ENCODE measurements at places on chromosomes 6 and 20.
A peak's percentile ranks its signal among the peaks of the same experiment; 100 is the strongest.

GRCh38 chr6:71579902-71580301 lies 291.3 kb downstream of the OGFRL1 start:
- DNase-seq = no peak

DNA sequence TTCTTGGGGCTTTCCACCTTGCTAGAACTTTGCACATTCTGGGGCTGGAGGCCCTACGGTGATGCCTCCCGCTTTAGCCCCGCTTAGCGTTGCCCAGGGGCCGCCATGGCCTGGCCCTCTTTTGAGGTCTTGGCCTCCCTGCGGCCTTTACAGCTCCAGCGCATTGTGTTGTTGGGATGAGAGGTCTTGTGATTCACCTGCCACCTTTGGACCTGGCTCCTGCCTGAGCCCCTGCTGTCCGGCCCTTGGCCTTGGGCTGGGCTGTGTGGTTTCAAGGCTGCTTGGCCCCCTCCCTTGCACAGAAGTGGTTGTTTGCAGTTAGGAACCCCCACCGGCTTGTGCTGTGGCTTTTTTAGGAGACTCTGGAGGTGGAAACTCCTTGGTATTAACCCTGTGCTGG lies 61.0 kb upstream of the CDH4 start:
- DNase-seq = no peak

DNA sequence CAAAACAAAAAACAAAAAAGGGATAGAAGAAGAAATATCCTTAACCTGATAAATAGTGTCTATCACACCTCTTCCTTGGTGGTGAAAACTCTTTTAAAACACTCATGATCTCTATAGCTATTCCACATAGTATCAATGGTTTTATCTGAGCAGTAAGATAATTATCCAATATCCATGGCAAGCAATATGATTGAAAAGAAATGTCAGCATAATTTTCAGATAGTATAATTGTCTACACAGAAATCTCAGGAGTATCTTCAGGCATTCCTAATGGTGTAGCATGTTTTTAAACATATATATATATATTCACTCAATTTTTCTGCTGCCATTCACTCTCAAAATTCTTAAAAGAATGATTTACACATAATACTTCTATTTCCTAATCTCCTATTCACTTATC lies 938.0 kb upstream of the SLC35B3 start:
- DNase-seq = no peak

DNA sequence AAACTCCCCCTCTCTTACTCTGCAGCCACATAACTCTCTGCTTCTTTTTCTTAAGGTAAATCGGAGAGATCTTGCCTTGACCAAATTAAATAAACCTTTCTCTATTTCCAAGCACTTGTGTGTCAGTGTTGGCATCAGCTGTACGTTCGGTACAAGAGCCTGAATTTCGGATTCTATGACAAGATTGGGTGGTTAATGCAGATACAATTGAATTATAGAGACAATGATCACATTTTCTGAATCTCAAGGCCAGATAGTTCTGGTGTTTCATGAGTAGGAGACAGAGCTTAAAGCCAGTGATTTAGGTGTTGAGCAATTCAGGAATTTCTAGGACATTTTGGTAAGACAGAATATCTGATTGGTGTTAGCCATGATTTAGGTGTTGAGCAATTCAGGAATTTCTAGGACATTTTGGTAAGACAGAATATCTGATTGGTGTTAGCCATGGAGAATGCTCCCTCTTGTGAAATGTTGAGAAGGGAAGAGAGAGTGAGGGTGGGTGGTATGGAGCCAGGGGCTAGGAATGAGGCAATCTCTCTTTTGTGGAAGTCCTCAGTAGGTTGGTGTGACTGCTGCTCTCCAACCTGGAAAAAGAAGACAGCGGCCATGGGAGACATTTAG lies 5.1 kb downstream of the SPINT3 start:
- no peak for DNase-seq

GRCh38 chr6:116564311-116564710 lies 7.0 kb upstream of the RWDD1 start:
- no peak for DNase-seq

DNA sequence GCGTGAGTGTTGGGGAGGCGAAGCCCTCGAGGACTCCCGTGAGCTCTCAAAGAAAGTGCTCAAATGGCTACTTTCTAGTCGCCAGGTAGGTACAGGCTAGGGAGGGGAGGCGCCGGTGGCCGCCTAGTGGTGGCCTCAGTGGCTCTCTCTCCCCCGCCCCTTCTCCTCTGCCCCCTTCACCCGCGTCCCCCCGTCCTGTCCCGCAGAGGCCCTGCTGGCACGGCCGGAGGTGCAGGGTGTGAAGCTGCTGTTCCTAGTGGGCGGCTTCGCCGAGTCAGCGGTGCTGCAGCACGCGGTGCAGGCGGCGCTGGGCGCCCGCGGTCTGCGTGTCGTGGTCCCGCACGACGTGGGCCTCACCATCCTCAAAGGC lies 16.3 kb downstream of the ADISSP start:
- DNase-seq = no peak

- no peak for DNase-seq
Observed at GRCh38 chr20:10604865-10605440, 68.8 kb downstream of the JAG1 start.

DNA sequence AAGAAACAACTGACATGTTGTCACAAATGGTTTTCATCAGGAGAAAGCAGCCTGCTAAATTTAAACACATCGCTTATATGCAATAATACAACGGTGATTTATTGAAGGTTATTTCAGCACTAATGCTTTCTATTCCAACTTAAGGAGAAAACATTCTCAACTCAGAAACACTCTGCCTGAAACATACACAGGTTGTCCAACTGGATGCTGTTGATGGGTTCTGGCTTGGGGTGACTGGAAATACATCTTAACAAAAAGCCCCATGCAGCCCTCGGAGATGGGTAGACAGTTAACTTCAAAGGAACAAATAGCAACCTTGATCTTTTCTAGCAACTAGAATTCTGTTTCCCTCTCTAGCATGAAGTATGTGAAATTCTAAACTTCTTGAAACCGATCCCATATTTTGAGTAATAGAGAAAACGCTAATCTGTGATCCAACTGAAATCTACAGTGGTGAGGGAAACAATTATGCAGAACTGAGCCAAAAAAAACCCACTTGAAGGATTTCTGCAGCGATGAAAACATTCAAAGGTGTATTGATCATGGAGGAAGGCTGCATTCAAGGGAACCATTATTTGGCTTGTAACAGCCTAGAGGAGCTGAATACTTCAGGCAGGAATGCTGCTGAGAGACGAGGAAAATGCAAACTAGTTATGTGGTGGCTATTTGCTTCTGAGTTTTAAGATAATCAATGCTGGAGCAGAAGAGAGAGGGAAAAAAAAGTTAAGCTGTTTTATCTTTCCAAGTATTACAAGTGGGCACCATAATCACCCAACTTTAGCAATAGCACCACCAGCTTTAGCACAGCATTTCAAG lies 6.9 kb downstream of the ZMYND8 start:
- DNase-seq = no peak

GRCh38 chr6:148329596-148330381 lies 12.8 kb upstream of the SASH1 start:
- DNase-seq = no peak

- no peak for DNase-seq
Observed at GRCh38 chr6:159693894-159694545, 979 bp upstream of the SOD2 start.

DNA sequence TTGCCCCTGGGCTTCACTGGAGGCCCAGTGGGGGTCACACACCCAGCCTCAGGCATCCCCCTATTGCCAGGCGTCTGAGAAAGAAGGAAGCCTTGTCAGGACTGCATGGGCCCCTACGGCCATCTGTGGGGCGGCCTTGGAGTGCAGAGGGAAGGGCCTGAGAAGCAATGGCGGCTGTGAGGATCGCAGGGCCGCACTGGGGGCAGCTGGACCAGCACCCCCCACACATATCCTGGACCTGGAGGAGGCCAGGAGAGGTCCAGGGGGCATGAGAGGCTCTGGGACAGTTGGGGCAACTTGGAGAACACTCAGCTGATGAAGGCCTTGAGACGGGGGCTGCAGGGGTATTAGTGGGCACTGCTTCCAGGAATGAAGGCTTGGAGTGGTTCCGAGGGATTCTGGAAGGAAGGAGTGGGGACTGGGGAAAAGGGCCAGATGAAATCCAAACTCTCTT lies 16.5 kb downstream of the MDFI start:
- no peak for DNase-seq

DNA sequence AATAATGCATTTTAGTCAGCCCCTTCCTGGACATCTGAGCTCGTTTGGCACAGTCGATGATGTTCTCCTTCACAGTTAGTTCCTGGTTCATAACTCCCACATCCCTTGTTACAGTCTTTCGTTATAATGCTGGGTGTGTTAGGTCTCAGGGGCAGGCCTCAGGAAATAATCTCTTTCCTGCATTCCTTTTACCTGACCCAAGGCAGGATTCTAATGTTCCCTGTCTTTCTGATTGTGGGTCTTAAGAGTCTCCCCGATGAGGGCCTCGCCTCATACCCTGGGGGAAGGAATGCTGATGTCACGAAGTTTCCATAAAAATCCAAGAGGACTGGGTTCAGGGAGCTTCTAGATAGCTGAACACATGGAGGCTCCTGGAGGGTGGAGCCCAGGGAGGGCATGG lies 104.0 kb upstream of the CARMIL1 start:
- no peak for DNase-seq

DNA sequence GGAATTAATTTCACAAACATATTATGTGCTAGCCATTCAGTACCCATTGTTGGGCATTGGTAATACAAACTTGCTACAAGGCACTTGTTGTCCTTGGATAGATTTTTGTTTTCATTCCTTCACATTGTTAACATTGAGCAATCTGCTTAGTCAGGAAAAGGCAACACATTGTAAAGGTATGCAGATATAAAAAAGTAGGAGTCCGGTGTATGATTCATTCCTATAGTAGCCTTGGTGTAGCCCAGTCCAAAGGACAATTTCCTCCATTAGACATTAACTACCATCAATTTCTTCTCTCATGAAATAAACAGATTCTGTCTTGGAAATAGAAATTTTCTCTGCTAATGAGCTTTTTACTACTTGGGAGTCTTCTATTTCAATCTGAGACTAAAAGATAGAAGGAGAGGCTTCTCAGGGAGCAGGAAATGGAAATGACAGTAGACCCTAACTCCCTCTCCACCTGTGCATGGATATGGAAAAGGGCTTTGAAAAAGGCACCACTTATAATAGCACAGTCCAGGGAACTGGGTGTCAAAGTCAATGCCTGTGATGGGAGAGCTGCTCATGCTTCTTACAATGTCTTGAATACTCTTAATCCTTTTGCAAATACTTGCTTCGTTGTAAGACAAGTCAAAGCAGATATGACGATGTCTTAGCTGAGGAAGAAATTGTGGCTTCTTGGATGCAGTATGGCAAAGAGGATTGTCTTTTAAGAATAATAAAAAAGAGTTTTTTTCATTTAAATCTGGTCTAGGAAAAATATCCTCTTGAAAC lies 369.4 kb upstream of the CITED2 start:
- DNase-seq = no peak

DNA sequence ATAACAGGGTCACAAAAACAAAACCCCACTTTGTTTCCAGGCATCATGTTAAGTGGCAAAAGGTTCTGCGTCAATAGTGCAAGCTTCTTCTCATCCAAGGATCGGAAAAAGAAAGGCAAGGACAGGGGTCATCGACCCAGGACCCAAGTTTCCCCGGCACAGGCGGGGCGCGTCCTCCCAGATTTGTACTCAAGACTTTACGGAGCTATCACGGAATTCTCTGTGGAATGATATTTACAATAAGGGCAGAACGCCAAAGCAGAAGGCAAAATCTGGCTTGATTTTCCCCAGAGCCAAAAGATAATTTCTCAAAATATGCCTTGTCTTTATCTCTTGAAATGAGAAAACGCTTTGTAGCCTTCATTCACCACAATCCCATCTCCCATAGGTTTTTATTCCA lies 25.5 kb downstream of the PDE10A start:
- DNase-seq = no peak

GRCh38 chr6:122653094-122653493 lies 42.9 kb downstream of the PKIB start:
- no peak for DNase-seq

DNA sequence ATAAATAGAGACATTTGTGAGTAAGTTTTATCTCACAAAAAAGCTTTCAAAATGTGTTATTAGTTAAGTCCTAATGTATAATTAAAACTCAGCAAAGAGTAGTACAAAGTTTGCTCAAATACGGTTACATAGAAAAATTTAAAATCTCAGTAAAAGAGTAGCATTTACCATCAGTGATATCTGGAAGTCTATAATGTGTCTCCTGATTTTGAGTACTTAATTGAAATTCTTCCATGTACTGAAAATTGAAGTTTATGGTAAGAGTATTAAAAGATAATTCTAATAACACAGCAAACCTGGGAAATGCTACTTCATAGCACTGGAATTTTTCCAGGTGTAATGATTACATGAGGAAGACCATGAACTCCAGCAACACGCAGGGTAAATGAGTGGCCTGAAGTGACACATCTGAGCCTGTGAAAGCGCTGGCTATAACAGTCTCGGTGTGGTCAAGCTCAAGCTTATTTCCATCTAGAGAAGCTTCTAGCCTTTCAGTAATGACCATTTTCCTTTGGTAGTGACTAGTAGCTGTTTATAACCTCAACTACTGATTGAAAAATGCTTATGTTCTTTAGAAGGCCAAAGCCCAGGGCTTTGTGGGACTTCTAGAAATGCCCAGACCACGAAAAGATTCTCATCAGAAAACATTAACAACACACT lies 203.2 kb downstream of the ISM1 start:
- no peak for DNase-seq

DNA sequence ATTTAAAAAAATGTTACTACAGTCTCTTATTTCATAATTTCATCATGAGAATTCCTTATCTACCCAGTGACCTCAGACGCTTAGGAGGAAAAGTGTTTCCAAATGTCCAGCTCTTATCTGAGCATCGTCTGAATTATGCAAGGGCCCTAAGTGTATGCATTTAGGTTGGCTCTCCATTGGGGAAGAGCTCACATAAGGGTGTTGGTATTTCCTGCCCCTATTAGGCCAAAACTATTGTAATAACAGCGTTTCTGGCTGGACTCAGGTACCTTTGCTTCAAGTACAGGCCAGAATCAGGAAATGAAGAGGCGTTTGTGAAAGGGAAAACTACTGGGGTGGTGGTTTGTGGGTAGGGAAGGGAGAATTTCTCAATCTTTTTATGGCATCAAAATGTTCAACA lies 40.4 kb upstream of the SGK1 start:
- no peak for DNase-seq

- peak; percentile 56 for DNase-seq
Observed at GRCh38 chr20:431012-431904, 23.2 kb downstream of the RBCK1 start.

DNA sequence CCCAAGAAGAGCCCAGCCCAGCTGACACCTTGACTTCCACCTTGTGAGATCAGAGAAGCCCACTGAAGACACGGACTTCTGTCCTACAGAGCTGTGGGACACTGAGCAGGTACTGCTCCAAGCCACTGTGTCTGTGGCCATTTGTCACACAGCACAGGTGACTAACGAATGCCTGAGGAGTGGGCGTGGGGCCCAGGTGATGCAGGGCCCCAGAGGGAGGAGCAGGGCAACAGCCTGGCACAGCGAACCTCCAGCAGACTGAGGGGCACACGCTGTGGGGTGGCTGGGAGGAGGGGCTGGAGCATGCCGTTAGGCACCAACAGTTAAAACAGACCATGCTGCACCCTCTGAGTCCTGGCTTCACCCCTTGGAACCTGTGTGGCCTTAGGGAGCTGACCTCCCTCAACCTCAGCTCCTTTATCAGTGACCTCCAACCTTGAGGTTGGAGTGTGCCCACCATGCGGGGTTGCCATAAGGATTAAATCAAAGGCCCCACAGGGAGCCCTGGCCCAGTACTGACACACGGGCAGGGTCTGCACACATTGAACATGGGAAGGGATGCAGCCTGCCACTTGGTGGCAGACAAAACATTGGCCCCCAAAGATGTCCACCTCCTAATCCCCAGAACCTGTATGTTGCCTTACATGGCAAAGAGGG lies 119.9 kb upstream of the CST7 start:
- no peak for DNase-seq

GRCh38 chr20:61757-62156 lies 25.7 kb upstream of the DEFB125 start:
- no peak for DNase-seq

Measured in head of caudate nucleus (tissue), 42 donors.